ENCODE measurements at places on chromosomes 13 and 19.

GRCh38 chr13:98141509-98142379 lies 1.1 kb upstream of the FARP1 start:
- no peak for DNase-seq

GRCh38 chr19:51592521-51592920 lies 21.4 kb downstream of the ZNF175 start:
- no peak for DNase-seq

- DNase-seq = no peak
Observed at GRCh38 chr13:26806891-26807290, 46.3 kb upstream of the GPR12 start.

DNA sequence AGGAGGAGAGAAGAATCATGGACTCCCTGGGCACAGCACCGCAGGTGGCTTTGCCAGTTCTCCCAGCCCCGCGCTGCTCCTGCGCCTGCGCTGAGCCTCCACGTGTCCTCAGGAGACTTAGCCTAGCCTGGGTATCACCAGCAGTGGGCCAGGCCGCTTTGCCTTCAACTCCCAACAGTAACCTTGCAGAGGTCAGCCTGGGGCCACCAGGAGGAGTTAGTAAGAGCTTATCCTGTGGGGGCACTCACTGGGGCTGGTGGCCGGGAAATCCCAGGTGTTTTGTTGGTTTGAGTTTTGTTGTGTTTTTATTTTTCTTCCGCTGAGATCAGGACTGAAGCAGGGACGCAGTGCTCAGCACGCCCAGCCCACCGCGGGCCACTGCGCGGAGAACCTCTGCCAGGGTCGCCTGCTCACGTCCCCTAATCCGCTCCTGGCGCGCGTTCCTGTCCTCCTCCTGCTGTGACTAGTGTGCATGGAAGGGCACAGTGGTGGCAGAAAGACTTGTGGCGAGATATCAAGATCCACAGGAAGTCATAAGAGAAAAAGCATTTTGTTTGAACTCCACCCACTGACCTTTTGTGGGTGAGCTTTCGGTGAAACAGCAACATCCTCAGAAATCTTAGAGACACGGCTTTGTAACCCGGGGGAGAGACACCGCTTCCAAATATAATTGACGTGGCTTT lies 207.4 kb upstream of the RFC3 start:
- peak; percentile 43 for DNase-seq

DNA sequence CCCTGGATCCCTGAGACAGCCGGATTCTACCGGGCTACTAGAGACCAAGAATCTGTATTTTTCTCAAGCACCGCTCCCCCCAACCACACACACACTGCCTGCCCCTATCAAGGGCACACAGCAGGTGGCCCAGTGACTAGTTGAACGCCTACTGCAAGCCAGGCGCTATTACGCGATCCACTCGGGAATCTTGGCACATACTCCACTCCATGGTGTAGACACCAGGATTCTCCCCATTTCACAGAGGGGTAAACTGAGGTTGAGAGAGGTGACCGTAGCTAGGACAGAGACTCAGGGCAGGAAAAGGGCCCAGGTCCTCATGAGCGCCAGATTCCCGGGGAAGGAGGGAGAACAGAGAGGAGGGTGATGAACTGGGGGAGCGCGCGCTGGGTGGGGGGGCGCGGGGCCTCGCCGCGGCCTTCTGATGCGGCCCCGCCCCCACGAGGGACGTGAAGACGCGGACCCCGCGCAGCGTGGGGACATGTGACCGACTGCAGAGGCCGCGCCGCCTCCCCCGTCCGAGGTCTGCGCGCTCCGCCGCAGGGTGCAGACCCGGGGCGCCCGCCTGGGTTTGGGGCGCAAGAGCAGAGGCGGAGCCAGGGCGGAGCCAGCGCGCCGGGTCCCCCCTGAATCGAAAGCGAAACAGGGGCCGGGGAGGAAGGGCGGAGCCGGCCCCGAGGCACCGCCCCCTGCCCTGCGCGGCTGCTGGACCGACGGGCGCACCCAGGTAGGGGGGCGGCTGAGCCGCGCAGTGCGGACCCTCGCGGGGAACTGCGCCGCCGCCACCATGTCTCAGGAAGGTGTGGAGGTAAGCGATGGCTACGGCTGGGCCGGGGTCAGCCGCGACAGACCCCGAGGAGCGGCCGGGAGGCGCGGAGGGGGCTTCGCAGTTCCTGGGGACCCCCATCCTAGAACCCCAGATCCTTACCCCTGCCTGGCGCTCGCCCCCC lies at the start of gene SHFL:
Gene SHFL, plus strand, starts transcription at position 677 of the 950 bp plus-strand sequence. Its CDS starts 111 bp downstream, at position 788.
- DNase-seq = peak; percentile 64

- DNase-seq = no peak
Observed at GRCh38 chr19:13707915-13708314, 56.4 kb upstream of the MRI1 start.

GRCh38 chr19:2561895-2562294 lies 86.0 kb downstream of the GADD45B start:
- DNase-seq = peak; percentile 61

- DNase-seq = no peak
Observed at GRCh38 chr13:85603735-85604134, 195.5 kb downstream of the SLITRK6 start.

GRCh38 chr19:19463348-19464117 lies 51.8 kb downstream of the TSSK6 start:
- no peak for DNase-seq

DNA sequence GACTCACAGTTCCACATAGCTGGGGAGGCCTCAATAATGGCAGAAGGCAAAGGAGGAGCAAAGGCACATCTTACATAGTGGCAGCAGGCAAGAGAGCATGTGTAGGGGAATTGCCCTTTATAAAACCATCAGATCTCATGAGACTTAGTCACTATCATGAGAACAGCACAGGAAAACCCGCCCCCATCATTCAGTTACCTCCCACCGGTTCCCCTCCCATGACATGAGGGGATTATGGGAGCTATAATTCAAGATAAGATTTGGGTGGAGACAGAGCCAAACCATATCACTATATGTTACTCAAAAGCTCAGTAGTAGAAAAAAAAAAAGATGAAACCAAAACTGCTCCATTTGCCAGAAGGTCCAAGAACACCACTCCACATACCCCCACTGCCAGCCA lies 58.5 kb downstream of the DNAJC15 start:
- DNase-seq = no peak

- DNase-seq = no peak
Observed at GRCh38 chr13:50866817-50867636, 23.5 kb upstream of the DLEU7 start.

DNA sequence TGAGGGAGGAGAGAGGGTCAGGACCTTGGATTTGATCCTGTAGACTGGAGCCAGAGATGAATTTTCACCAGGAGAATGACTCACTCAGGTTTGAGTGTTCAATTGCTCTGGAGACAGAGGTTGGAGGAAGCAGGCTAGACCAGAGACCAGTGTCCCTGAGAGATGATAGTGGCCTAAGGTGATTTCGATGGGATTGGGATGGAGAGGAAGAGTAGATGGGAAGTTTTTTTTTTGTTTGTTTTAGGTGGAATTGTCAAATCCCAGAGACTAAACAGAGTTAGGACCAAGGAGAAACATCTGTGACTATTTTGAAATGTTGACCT lies 2.3 kb downstream of the CEBPG start:
- DNase-seq = no peak

GRCh38 chr13:80082396-80083080 lies 258.4 kb downstream of the SPRY2 start:
- no peak for DNase-seq

DNA sequence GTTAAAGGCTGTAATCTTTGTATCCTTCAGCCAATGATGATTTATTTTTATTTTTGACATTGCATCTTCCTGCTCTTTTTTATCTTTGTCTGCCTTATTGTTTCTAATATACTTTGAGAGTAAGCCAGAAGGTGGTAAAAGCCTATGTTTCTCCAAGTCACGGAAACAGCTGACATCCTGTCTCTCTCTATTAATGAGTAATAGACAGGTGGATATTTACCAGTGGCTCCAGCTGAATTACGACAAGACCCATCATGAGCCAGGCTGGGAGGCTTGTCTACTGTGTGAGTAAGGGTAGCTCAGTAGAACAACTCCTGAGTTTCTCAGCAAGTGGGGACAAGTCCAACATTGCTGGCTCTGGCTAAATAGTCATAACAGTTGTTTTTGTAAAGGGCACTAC lies 166.6 kb downstream of the NDFIP2 start:
- DNase-seq = no peak

- DNase-seq = no peak
Observed at GRCh38 chr19:5282901-5283300, 57.7 kb downstream of the PTPRS start.

DNA sequence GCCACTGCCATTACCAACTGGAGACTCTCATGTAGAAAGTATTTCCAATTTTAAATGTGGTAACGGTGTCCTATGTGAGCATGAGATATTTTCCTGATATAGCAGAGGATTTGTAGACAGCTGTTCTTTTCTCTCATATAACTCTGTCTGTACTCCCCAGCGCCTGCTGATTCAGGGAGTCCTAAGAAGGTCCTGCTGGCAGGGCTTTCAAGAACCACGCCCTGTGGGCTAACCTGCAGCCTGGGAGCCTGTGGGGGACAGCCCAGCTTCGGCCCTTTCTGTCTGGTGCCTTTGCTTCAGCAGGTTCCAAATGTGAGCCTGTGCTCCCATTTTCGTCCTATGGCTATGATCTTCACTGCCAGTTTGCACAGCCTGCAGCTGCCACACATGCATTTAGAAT lies 316.8 kb downstream of the ATP8A2 start:
- no peak for DNase-seq

DNA sequence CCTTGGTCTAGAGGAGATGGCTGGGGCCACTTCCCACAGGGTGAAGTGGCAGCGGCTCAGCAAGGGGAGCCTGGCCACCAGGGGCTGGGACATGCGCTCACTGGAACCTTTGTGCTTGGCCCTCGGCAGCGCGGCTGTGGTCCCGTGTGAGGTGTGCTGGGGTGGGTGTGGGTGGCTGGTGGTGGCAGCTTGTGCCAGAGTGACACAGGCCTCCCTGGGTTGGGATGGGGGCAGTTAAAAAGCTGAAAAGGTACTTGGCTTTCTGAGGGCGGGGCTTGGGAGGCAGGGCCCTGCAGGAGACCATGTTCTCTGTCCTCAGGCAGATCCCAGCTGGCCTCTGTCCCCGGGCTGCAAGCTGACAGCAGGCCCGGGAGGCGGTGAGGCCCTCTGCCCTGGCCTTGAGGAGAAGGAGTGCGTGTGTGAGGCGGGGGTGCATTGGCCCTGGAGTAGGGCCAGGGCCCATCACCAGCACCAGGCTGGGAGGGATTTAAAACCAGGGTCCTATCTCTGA lies 17.3 kb downstream of the MPND start:
- no peak for DNase-seq
